ENCODE measurements at places on chromosomes 6 and 20. TPM values are rescaled to one million over a fixed set of nuclear protein-coding genes. Genes with fewer than 3 reads are reported as not detected.

- no peak overlapping the region for H3K4me3 ChIP-seq
- H3K4me1 ChIP-seq = no peaks in the 10 kb centered on the region
- H3K27me3 ChIP-seq = no peaks in the 10 kb centered on the region
- no peak overlapping the region for H3K27ac ChIP-seq
These were observed 40.9 kb downstream of the CDKAL1 start for GRCh38 chr6:20575125-20575524.

DNA sequence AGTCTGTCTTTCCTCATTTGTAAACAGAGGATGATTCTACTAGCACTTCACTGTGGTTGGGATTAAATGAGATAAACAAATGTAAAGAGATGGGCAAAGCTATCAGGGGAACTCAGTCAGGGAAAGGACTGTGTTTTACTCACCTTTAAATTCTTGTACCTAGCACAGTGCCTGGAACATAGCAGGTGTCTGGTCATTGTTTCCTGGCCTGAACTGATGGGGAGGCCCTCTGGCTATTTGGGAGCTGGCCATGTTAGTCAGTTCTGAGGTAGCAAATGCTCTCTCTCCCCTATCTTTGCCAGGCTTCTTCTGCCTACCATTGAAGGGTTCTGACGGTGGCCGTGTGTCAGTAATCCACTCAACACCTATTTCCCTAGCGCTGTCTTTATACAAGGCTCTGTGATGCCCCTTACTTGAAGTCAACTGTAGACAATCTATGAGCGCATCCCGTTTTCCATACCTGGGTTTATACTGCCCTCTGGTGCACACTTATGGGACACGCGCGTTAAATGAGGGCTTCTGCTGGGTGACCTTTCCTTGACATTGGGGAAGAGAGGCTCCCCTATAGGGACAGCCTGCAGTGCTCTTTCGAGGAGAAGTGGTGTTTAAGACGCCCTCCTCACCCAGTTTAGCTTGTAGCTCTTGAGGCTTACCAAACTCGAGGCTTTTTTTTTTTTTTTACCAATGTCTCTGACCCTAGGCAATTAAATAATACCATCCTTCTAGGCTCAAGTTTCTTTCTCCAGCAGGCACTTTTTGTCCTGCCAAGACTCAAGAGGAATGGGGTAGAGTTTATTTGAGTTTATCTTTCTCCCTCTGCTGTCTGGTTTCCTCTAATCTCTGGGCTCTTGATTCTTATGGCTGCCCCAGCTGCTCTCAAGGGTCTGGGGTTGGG is 4.0 kb upstream of the SPATS1 start:
- H3K27me3 ChIP-seq = no peaks in the 10 kb centered on the region
- peak; percentile 66 for DNase-seq
- no peak overlapping the region for H3K27ac ChIP-seq

- no peak for DNase-seq
- H3K36me3 ChIP-seq = no peaks in the 10 kb centered on the region
- no peaks in the 10 kb centered on the region for H3K27me3 ChIP-seq
- peak overlapping the region; percentile 80 for H3K4me3 ChIP-seq
These were observed 117.0 kb downstream of the RTN4IP1 start for GRCh38 chr6:106512048-106512967.

DNA sequence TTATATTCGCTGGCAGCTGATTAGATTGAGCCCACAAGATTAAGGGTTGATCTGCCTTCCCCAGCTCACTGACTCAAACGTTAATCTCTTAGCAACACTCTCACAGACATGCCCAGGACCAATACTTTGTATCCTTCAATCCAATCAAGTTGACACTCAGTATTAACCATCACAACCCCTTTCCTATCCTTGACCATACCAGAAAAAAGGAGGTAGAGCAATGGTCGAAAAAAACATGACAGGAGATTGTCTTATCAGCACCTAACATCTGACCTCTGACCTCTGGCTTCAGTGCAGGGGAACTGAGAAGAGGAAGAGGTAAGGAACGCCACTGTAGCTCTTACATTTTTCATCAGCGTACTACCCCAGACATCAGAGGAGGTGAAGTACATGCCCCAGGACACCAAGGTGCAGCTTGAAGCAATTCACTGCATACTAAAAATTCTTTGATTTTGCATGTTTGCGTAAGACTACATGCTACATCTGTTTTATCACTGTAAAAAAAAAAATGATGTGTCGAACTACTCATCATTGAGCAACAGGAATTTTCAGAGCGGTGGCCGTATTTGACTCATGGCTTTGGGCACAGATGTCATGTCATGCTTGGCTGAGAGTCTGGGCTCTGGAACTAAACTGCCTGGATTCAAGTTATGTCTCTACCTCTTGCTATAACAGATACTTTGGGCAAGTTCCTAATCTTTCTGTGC is 188.0 kb upstream of the TAB2 start:
- H3K4me1 ChIP-seq = no peaks in the 10 kb centered on the region
- no peaks in the 10 kb centered on the region for H3K27me3 ChIP-seq
- H3K27ac ChIP-seq = no peak overlapping the region
- DNase-seq = no peak
- H3K4me3 ChIP-seq = no peak overlapping the region

GRCh38 chr6:125299257-125299656 is 2.5 kb downstream of the HDDC2 start:
- no peak overlapping the region for H3K27ac ChIP-seq
- peaks cover 44% of the 10 kb centered on the region for H3K36me3 ChIP-seq

GRCh38 chr6:146911635-146912215 is 292.5 kb upstream of the STXBP5 start:
- H3K27me3 ChIP-seq = no peaks in the 10 kb centered on the region
- peak overlapping the region; percentile 99 for H3K27ac ChIP-seq
- H3K4me3 ChIP-seq = no peak overlapping the region
- peaks cover 44% of the 10 kb centered on the region for H3K4me1 ChIP-seq
- no peak for DNase-seq

DNA sequence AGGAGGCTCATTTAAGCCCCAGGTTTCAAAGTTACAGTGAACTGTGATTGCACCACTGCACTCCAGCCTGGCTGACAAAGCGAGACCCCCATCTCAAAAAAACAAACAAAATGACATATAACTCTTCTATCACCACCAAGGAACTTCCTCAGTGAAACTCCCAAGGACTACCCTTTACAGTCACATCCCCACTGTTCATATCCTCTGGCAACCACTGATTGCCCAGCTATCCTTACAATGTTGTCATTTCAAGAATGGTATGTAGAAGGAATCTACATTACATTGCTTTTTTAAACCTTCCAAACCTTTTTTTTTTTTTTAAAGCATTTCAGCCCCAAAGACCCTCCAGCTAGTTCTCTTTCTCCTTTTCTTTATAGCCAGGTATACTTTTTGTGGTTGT is 123.1 kb upstream of the CARMIL1 start:
- no peak overlapping the region for H3K27ac ChIP-seq
- no peak overlapping the region for H3K4me3 ChIP-seq
- DNase-seq = no peak
- no peaks in the 10 kb centered on the region for H3K4me1 ChIP-seq

- no peaks in the 10 kb centered on the region for H3K4me1 ChIP-seq
- H3K4me3 ChIP-seq = no peak overlapping the region
- H3K27ac ChIP-seq = no peak overlapping the region
- no peaks in the 10 kb centered on the region for H3K36me3 ChIP-seq
- no peak for DNase-seq
These were observed 466.9 kb upstream of the NRSN1 start for GRCh38 chr6:23659125-23659524.

DNA sequence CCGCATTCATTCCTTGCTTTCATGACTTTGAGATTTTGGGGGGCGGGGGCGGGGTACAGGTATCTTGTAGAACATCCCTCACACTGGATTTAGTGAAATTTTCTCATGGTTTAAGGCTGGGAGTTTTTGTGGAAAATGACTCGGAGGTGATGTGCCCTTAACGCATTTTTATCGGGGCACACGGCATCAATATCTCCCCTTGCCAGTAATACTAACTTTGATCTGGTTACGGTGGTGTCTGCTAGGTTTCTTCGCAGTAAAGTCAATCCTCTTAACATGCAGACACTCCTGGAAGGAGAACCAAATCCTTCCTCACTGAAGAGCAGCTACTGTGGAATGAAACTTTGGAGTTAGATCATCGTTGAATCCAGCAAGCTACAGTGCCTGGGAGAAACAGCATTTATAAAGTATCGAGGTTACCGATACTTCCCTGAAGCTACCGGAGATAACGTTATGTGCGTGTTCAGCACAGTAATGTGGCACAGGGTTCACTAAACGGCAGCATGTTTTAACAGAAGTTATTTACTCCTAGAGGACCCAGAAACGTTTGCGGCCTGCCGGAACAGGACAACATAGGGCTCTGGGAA is 1.2 kb upstream of the DYNLRB1 start:
- peaks cover 7% of the 10 kb centered on the region for H3K36me3 ChIP-seq
- peak overlapping the region; percentile 92 for H3K27ac ChIP-seq
- H3K4me3 ChIP-seq = peak overlapping the region; percentile 70
- no peaks in the 10 kb centered on the region for H3K27me3 ChIP-seq
- no peak for DNase-seq

GRCh38 chr20:36467076-36467999 is 74.0 kb upstream of the MYL9 start:
- H3K36me3 ChIP-seq = no peaks in the 10 kb centered on the region
- peaks cover 60% of the 10 kb centered on the region for H3K4me1 ChIP-seq
- no peak overlapping the region for H3K4me3 ChIP-seq
- H3K27ac ChIP-seq = peak overlapping the region; percentile 36
- no peaks in the 10 kb centered on the region for H3K27me3 ChIP-seq
- no peak for DNase-seq

GRCh38 chr6:4057036-4057435 is 21.9 kb downstream of the FAM217A start:
- 0 out of 2 replicates have a peak, but pooled peaks cover 5% of the 10 kb centered on the region for H3K4me1 ChIP-seq
- no peaks in the 10 kb centered on the region for H3K27me3 ChIP-seq
- no peak overlapping the region for H3K27ac ChIP-seq
- no peak for DNase-seq

Gene DSP
- 20.1 TPM for total RNA-seq

Gene FLRT3
- 0.67 TPM for total RNA-seq

Gene SPACA1
- not detected for total RNA-seq

Gene SIRPD
- total RNA-seq = not detected
